ENCODE measurements at places on chromosomes 1 and 21.
A peak's percentile ranks its signal among the peaks of the same experiment; 100 is the strongest.

GRCh38 chr1:2190491-2190976, 4.0 kb downstream of the FAAP20 start:
- no peak for DNase-seq

GRCh38 chr1:6272868-6273267, 12.0 kb upstream of the GPR153 start:
- peak; percentile 35 for DNase-seq

DNA sequence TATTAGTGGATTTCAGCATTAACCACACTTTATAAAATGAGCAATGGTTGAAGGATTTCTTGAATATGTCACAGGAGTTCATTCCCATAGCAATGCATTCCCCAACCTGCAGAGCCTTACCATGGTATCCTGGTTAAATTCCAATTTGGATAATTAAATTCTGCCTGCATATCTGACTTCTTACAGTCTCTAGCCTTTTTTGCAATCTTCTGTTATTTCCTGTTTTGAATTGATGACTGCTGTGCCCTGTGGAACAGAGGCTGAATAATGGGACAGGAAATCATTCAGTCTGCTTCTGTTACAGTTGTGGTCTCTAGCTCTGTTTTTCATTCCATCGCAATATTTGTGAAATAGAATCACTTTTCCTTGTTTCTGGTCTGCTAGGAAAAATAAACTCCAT, 1823.9 kb downstream of the PLA2G4A start:
- no peak for DNase-seq

- no peak for DNase-seq
These were observed 3.1 kb downstream of the SLC45A3 start for GRCh38 chr1:205677167-205677566.

GRCh38 chr1:92029241-92029922, 403 bp upstream of the EPHX4 start:
- DNase-seq: peak; percentile 10

DNA sequence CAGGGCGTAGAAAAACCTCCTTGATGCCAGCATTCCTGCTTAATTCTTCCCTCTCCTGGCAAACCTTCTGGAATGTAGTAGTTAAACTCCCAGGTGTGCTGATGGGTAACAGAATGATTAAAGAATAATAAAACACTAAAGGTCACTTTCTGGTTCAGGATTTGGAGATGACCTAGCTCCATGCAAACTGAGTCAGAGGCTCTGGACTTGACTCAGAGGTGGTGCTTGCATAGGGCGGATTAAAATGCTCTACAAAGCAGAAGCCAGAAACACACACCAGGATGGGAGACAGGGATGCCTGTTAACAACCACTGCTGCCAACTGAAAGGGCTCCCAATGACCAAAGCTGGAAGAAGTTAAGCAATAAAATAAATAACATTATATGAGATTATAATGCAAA, 41.5 kb downstream of the KRTAP19-8 start:
- DNase-seq: no peak

GRCh38 chr1:83882906-83883305, 116.0 kb downstream of the TTLL7 start:
- peak; percentile 15 for DNase-seq

GRCh38 chr1:33022650-33023200, 14.0 kb downstream of the AK2 start:
- DNase-seq: no peak

- no peak for DNase-seq
These were observed 59.2 kb downstream of the IVNS1ABP start for GRCh38 chr1:185257950-185258208.

DNA sequence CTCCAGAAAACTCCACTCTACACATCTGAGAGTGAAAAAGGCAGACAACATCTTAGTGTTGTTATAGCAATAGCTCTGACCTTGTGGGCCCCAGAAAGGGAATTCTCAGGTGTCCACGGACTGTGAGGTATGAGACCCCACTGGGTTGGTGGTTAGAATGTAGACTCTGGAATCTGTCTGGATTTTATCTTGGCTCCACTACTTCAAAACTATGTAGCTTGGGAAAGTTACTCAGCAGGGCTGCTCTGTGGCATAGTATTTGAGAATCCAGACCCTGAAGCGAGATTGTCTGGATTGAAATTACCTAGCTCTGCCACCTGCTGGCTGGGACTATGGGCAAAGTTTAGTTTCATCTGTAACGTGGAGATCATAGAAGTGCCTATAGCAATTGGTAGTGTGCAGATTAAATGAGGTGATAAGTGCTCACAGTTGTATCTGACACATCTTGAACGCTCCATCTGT, 25.8 kb downstream of the PRDM2 start:
- DNase-seq: peak; percentile 28

DNA sequence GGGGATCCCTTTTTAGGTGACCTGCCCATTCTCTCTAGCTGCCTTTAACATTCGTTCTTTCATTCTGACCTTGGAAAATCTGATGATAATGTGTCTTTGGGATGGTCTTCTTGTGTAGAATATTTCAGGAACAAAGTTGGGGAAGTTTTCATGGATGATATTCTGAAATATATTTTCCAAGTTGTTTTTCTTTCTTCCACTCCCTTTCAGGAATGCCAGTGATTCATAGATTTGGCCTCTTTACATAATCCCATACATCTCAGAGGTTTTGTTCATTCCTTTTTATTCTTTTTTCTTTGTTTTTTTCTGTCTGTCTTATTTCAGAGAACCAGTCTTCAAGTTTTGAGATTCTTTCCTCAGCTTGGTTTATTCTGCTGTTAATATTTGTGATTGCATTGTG, 13.9 kb upstream of the SCMH1 start:
- DNase-seq: no peak

- DNase-seq: no peak
These were observed 54.2 kb upstream of the USP1 start for GRCh38 chr1:62382658-62382955.

DNA sequence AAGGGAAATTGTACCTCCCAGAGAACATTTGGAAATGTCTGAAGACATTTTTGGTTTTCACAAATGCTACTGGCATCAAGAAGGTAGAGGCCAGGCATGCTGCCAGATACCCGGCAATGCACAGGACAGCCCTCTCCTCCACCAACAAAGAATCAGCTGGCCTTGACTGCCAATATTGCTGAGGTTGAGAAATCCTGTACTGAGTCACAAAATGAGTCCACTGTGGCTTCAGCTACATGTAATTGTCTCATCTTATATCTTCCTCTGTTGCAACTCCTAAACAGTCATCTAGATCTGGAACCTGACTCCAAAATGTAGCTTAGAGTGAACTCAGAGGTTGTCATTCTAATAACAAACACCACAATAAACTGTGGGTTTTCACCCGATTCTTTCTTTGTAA, 327.5 kb upstream of the POGK start:
- no peak for DNase-seq

DNA sequence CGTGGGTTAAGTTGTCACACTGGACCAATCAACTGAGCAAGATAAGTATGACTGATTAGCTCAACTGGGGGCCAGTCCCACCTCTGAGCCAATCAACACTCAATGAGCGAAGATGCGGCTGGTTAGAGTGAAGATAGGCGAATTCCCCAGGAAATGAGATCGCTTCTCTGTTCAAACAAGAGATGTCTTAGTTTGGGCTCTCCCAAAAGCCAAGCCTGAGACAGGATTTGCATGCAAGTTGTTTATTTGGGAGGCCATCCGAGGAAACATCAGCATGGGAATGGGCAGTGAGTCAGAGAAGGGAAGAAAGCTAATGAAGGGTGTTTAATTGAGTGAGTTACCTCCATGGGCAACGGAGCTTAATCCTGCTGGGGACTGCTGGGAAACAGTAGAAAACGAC, 4.9 kb upstream of the GJB5 start:
- peak; percentile 17 for DNase-seq

- peak; percentile 81 for DNase-seq
These were observed 34.1 kb downstream of the OR2G3 start for GRCh38 chr1:247639381-247639981.

DNA sequence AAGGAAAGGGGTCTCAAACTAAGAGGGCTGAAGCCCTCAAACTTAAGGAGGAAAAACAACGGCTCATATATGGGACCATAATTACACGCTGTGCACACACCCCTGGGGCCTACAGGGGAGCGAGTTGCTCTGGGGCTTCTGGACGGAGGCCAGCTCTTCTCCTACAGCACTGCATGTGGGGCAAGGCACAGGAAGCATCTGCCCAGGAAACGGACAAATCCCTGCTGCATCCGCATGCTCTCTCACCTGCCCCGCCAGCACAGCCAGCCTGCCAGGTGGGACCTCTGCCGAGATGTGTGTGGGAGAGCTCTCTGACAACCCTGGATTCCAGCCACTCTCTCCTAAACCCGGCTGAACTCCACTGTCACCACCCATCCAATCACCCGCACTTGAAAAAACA, 54.1 kb downstream of the MRPL37 start:
- DNase-seq: no peak

- DNase-seq: no peak
These were observed 4.4 kb downstream of the ATP1B1 start for GRCh38 chr1:169110689-169111447.

DNA sequence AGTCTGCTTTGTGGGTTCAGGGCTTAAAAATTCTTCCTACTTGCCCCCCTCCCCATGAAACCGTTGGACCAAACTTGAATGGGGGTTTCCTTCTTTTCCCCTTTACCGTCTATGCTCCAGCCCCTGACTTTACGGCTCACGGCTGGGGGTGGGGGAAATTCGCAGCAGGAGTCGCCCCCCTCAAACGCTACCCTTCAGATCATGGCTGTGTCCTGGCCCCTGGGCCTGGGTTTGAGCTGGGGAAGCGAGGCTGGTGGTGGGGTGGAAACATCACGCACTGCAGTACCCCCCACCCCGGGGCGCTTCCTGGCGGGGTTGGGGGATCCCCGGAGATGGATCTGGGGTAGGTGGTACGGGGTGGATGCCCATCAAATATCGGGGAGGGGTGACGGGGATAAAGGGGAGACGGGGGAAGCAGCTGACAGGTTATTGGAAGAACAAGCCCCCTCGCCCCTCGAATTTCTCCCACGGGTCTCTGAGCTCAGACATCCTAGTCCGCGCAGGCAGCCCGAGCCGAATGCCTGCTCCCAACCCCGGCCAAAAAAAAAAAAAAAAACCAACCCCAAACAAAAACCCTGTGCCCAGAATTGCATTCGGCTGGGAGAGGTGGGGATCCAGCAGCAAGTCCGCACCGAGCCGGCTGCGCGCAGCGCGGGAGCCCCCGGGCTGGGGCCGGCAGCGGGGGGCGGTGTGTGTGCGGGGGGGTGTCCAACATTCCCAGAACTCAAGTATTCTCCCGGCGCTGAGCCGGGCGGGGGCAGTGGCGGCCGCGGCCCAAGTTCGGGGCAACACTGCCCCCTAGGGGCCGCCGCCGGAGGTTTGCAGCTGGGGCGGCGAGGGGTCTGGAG, 59.0 kb upstream of the ACOT11 start:
- peak; percentile 96 for DNase-seq

GRCh38 chr1:9542430-9542829, 3.2 kb downstream of the SLC25A33 start:
- DNase-seq: no peak

DNA sequence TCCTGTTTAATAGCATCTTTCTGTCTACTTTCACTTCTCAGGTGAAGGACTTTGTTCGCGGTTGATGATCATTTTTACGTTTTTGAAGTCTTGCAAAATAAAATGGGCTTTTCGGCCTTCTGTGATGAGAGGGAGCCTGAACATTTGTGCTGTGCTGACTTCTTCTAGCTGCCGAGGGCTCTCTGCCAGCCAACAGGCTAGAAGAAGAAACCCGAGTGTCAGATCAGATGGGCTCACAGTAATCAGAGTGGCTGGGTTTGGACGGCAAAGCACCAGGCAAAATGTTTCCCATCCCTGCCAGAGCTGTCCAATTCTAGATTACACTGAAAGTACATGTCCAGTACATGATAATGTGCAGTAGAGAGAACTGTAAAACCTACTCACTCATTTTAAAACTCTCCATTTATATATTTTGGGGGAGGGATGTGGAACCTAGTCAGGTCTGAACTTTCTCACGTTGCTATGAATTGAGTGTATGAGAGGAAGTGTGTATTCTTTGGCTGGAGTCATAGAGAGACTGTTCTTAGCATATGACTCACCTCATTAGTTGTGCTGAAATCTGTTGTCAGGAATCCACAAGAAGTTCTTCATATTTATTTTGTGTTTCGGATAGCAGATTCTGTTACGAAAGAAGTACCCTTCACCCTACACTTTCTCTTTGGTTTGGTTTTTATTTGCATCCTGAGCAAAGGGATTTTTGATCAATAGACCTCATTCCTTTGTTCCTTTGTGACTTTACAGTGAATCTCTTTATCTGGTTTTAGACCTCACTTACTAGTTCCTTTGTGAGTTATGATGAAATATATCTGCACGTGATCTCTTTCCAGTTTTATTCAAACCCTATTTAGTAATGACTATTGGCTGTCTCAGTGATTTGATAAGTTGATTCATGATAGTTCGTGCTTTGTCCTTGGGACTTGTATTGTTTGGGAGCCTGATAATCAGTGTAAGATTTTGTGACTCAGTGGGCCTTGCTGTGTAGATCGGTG, 4.8 kb downstream of the ATP1A1 start:
- no peak for DNase-seq

- DNase-seq: peak; percentile 28
These were observed 28.6 kb upstream of the TXLNA start for GRCh38 chr1:32150847-32151246.

DNA sequence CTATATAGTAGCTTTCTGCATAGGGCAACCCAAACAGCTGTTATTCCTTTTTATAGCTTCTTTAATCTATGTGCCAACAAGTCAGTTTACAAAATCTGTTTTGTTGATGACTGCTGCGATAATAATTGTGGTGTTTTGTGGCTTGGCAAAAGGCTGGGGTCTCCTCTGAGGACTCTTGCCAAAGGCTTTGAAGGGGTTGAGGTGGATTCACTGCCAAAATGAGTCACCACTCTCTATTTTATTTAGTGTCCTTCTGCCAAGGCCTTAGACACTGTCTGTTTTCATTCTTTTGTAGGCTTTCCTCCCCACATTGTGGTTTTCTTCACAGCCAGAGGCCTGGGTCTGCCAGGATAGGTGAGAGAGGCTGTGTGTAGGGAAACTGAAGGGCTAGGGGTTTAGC, 161.8 kb downstream of the NFIA start:
- no peak for DNase-seq

DNA sequence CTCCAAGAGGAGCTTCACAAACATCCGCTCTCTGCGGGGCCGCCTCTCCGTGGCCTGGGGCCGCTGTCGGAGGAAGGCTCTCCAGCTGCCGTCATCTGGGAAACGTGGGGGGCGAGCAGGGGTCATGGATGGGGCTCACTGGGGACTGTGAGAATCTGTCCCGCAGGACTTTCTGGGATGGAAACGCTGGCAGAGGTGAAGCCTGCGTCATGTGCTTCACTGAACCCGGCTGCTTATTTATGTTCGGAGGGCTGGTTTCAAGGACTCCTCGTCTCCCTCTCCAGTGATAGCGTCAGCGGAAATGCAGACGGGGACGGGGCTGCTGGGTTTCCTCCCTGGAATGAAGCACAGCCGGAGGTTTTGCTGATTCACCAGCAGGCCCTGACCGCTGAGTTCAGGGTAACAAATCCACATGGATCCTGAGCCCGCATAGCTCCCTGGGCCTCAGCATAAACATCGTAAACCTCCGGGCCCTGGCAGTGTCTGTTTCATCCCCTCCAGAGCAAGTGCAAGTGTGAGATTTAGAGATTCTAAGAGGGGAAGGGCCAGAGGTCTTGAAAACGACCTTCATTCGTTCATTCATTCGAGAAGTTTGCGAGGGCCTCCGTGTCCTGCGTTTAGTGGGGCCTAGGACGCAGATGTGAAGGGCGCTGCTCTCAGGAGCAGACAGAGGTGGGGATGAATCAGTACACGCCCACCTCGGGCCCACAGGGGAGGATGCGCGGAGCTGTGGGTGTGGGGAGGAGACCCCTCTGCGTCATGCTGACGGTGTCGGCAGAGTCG, 7.0 kb upstream of the POFUT2 start:
- peak; percentile 89 for DNase-seq
